Fibroblast of skin of scalp (primary cell): ENCODE measurements at places on chromosomes 5 and 9.

DNA sequence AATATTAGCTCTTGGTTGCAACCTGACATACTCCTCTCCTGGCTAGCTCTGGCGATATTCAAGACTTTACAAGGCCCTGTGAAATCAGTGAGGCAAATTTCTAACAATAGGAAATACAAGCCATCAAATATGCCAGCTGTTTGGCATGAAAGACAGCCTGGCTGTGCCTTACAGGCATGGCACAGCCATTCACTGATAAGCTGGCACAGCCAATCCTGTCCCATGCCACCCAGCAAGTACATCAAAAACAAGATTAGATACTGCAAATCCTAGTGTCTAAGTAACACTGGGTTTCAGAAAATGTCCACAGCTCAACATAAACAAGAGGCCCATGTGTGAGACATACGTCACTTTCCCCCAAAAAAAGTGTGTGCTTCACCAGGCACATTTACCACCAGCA, 1045.8 kb upstream of the DMAC1 start:
- DNase-seq = no peak

DNA sequence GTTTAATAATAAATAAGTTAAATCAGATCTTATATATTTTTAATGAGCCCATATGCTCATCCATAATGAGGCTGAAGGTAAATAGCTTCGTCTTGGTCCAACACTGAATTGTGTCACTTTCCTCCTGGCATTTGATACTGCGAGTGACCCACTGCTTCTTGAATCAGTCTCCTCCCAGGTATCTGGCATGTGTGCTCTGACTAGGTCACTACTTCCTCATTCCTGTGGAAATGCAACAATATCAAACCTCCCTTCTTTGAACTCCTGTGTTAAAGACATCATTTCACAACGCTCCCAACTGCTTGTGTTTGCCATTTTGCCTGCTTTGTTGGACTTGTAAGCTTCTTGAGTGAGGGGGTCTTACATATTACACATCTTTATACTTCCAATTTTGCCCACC, 157.7 kb downstream of the SLC24A2 start:
- DNase-seq = no peak

- DNase-seq = no peak
These were observed 7.1 kb downstream of the ARHGEF28 start for GRCh38 chr5:73633060-73633459.

- no peak for DNase-seq
These were observed 349.2 kb upstream of the RORB start for GRCh38 chr9:74147906-74148305.

- DNase-seq = no peak
These were observed 1.4 kb downstream of the HDHD3 start for GRCh38 chr9:113375057-113376023.

- no peak for DNase-seq
These were observed 402.9 kb downstream of the RAB3C start for GRCh38 chr5:58985759-58986158.
